Activated naive CD4-positive, alpha-beta T cell treated with Interleukin-2 at 50 U/mL for 16 hours (primary cell): ENCODE measurements at places on chromosomes 12 and 14.

GRCh38 chr12:4471256-4471655 lies 25.6 kb upstream of the FGF6 start:
- no peak for DNase-seq

- DNase-seq, result no peak
Measured at GRCh38 chr14:98984027-98984718, 287.8 kb downstream of the BCL11B start.

DNA sequence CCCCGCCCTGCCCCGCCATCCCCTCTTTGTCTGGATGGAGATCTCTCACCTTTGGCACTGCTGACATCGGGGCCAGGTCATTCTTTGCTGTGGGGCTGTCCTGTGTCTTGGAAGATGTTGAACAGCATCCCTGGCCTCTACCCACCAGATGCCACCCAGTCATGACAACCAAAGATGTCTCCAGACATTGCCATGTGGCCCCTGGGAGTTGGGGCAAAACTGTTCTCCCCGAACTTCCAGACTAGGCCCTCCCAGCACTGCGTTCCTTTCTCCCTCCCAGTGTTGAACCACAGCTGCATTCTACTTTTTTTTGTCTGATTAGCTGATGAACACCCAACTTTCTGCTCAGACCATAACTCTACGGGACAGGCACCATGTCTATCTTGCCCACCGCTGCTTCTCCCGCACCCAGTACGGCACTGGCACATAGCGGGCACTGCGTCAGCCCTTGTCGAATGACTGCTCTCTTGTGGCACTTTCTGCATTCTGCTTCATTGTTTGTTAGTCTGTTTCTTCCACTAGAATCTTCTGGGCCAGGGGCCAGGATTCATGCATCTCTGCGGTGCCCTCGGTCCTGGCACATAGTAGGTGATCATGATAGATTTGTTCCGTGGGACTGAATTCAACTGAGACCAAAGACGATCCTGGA lies 13.1 kb upstream of the MYL2 start:
- DNase-seq, result no peak

- no peak for DNase-seq
Measured at GRCh38 chr14:99473458-99473857, 7.2 kb downstream of the SETD3 start.

DNA sequence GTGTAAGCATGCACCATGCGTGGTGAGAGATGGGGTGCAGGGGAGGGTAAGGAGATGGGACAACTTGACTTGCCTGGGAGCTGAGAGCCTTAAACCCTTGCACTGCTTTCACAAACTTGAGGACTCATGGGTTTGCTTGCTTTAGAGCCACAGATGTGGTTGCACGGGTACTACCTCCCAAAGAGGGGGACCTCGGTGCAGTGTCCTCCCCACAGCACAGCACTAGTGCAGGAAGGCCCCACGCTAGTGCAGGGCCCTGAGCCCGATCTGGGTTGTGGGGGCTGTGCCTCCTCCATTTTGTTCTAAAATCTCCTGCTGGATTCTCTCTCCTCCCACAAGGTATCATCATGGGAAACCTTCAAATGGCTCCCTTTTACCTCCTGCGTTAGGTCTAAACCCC lies 11.2 kb downstream of the KRT72 start:
- DNase-seq, result no peak

DNA sequence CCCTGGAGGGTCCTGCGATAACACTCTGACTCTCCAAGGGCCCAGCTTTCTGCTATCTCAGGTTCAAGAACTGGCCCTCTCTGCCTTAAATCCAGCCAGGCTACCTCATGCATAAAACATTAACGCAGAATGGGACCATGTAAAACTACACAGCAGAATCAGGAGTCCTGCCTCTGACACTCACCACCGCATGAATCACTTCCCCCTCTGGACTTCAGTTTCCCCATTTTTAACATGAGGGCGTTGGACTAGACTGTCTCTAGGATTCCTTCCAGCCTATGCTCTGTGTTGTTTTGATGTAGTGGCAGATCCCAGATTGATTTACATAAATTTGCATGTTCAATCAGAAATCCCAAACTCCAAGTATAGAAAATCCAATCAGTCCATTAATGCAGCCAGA lies 3.3 kb downstream of the NCKAP5L start:
- DNase-seq, result no peak

GRCh38 chr12:5276327-5276880 lies 155.5 kb upstream of the NTF3 start:
- DNase-seq, result no peak

GRCh38 chr14:93086441-93087055 lies 29.2 kb downstream of the ITPK1 start:
- DNase-seq, result no peak
